ENCODE measurements at places on chromosomes 16 and 17.

DNA sequence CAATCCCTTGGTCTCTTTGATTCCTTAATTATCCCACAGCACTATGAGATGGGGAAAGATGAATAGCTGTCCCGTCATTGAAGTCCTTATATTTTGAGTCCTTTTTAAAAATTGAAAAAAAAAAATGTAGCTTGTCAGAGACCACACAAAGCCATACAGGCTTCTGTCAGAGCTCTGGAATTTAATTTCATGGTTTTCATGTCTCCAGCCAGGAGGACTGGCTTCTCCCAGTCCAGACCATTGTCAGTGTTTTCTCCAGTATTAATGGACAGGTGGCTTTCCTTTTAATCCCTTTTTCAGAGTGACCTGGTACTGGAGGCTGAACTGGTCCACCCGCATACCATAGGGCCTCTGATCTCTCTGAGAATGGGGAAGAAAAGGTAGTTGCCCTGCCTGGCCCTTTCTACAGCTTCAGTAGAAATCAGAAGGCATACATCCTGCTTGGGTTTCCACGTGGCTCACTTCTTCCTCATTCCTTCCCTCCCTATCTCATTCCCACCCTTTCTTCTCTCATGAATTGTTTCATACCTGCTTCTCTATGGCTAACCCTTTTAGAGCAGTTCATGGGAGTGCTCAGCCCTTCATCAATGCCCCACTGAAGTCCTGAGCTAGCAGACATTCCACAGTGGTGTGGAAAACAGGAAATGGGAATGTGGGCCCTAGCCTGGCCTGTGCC is 29.1 kb downstream of the TRIM16 start:
- DNase-seq = no peak

DNA sequence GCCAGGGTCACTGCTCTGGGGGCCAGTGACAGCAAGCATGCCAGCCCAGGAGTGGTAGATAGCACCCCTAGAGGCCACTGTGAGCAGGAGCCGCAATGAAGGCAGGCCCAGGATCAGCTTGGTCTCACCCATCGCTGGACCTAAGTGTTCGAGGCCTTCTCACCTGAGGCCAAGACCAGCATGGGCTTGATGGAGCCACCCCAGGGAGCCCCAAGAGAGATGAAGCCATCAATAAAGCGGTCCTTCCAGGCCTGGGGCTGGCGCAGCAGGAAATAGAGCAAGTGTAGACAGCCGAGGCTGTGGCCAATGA is 1.8 kb downstream of the LCAT start:
- DNase-seq = no peak

DNA sequence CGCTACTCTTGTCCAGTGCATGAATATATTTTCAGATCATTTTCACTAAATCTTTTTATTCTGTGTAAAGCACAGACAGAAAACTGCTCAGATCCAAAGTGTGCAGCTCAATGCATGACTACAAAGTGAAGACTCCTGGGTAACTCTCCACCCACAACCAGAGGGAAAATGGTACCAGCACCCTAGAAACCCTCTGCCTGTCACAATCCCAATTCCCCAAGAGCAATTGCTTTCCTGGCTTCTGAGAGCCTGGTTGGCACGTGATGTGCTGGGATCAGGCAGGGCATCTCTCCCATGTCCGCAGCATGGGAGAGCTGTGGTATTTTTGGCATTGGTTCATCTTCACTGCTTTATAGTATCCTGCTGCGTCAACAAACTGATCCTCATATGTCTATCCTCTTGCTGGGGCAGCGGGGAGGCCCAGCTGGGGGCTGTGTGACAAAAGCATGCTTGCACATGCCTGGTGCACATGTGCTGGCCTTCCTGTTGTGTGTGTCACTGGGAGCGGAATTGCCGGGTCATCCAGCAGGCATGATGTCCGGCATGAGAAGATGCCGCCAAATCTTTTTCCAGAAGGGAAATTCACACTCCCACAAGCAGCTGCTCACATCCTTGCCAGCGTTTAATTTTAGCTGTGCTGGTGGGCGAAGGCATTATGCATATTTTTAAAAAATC is 278.9 kb upstream of the FOXF1 start:
- DNase-seq = no peak

DNA sequence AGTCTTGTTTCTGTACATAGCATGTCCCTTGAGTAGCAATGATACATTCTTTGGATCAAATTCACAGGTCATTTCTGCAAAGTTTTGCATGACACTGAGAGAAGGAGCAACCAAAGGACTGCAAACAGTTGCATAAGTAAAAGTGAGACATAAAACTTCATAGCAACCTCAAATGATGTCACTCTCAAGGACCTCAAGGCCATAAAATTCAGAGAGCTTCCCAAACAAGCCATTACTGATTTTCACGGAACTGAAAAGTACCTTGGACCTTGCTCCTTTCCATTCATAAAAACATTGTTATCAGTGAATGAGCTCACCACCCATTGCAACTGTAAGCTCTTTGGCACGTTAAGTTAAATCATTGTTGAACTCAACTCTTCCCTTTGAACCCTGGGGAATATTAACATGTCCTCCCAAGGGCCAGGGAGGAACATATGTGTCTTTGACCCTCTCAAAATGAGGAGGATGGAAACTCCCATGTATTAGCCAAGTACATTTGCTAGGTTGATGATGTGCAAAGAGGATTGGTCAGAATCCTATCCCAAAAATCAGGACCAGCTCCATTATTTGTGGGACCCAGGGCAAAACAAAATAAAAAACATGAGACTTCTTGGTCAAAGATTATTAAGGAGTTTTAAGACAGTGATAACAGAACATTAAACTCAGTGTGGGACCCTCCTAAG is 275.0 kb upstream of the DYNLRB2 start:
- DNase-seq = no peak

GRCh38 chr16:54647216-54647615 is 283.4 kb upstream of the IRX5 start:
- no peak for DNase-seq

GRCh38 chr16:75064403-75065148 is 52.0 kb downstream of the LDHD start:
- no peak for DNase-seq

DNA sequence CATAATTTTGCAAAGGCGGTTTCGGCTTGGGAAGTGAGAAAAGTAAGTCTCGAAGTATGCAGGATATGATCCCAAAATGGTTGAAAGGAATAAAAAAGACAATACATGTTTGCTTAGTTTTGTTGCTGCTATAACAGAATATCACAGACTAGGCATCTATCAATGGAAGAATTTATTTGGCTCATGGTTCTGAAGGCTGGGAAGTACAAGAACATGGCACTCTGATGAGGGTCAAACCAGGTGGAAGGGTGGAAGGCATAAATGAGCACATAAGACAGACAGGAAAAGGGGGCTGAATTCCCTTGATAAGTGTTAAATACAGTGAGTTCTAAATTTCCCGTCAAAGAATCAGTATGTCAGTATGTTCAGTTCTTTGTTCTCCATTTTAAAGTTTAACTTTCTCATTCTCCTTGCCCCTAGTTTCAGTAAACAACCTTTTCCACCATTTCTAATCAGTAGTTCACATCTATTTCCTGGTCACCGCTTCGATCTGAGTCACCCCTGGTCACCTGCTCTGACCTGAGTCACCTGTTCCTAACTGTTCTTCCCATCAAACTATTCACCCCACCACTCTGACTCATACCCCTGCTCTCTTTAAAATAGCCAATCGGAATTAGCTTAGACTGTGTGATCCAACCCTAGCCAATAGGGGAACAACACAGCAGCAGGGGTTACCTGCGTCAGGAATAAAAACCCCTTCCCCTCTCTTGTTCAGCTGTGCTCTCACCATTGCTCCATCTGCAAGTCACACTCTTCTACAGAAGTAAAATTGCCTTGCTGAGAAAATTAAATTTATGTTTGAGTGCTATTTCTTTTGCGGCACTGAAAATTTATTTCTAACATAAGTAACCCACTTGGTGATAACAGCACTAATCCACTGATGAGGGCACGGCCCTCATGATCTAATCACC is 240.8 kb downstream of the STX8 start:
- DNase-seq = no peak

GRCh38 chr17:45384047-45384788 is 48.5 kb downstream of the ARHGAP27 start:
- no peak for DNase-seq

- DNase-seq = no peak
These were observed 1.0 kb downstream of the MYLK3 start for GRCh38 chr16:46746821-46747776.

- DNase-seq = no peak
These were observed 11.2 kb downstream of the SULT1A2 start for GRCh38 chr16:28585674-28586073.

DNA sequence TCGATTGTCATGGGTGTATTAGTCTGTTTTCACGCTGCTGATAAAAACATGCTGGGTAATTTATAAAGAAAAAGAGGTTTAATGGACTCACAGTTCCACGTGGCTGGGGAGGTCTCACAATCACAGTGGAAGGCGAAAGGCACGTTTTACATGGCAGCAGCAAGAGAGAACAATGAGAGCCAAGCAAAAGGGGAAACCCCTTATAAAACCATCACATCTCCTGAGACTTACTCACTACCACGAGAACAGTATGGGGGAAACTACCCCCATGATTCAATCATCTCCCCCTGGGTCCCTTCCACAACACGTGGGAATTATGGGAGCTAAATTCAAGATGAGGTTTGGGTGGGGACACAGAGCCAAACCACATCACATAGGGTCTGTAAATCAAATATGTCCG is 167.4 kb upstream of the XYLT1 start:
- no peak for DNase-seq

DNA sequence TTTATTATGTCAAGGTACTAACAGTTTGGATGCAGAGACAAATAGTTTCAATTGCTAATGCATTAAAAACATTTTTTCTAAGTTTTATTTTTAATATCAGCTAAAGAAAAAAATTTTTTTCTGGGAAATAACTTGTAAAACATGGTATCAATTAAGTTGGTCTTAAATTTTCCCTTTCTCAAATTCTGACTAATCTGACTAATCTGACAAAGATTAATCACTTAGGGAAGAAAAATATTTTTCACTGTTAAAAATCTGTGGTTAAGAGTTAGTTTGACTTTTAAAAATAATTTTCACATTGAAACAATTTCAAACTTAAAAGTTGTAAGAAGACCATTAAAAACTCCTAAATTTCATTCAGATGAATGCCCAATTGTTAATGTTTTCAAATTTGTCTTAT is 74.6 kb downstream of the MYO1D start:
- DNase-seq = no peak

DNA sequence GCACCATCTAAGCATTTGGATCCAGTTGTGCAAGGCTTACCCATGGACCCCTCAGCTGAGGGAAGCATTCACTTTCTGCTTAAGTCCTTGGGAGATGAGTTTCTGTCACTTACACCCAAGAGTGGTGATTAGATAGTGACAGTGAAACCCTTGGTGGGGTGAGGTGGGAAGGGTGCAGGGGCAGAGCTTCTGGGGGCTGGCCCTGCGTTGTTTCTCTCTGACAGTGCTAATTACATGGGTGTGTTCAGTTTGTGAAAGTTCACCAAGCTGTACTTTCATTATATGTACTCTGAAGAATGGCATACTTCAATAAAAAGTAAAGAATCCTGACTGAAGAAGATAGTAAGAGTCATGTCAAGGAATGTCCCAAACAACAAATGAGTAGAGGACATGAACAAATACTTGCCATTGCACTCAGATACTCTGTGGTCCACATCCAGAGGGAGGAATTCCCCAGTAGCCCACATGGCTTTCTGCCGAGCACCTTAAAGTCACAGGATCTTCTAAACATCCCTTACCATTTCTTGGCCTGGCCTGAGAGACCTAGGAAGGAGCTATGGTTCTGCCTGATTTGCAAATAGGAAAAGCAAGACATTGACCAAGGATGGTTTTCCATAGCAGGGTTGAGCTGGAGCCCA is 8.4 kb downstream of the CHST6 start:
- DNase-seq = no peak

GRCh38 chr17:57422574-57423164 is 166.3 kb downstream of the MSI2 start:
- DNase-seq = no peak

- no peak for DNase-seq
These were observed 173.3 kb upstream of the CACNG5 start for GRCh38 chr17:66661411-66662256.

GRCh38 chr16:14321542-14321941 is 250.4 kb downstream of the MRTFB start:
- no peak for DNase-seq
